ENCODE measurements at places on chromosomes 1 and 21.

GRCh38 chr1:52424231-52424636, 19.8 kb downstream of the PRPF38A start:
- no peak for DNase-seq

DNA sequence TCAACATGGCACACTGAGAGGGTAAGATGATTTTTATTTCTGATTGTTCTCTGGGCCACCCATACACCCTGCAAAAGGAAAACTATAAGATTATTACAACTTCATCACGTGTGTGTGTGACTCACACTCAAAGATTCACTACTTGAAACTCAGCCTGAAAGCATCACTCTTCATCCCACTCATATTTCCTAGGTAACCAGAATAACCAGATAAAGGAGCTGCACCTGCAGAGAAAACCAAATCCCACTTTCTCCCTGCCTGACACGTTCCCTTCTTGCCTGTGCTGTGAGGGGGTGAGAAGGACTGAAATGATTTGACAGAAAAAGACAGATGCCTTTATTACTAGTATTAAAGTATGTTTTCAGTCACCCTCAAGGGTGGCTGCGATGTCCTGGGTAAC, 131.6 kb downstream of the TGFBR3 start:
- DNase-seq: no peak

DNA sequence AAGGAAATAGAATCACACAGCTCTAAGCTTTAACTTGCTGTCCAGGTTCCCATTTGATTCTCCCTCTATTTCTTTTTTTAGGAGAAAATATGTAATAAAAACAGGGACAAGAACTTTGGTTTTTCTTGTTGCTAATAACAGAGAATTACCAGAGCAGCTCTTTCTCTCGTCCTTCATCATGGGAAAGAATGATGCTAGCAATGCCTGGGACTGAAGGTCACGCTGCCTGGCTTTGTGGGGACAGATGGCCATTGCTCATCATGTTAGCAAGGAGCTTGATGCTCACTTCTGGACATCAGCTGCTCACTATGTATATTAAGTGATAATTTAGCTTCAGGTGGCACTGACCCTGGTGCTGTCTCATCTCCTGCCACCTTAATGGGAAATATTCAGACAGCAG, 77.3 kb upstream of the AKT3 start:
- no peak for DNase-seq

- no peak for DNase-seq
These were observed 16.4 kb upstream of the SLC44A3 start for GRCh38 chr1:94803517-94804441.

DNA sequence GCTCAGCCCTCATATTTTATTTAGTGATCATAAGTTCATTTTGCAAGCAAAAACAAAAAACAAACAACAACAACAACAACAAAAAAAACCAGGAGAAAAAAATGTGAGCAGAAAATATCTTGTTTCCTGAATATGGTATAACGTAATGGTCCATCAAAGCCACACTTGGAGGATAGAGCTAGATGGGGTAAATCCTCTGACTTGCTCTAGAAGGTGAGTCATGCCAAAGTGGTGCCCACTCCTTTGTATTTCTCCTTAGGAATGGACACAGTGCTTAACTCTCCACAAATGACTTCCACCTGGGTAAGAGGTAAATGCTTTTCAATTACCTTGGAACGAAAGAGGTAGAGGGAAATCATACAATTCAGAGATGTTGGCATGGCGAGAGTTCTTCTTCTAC, 20.6 kb downstream of the PROX1 start:
- no peak for DNase-seq
